ENCODE measurements at places on chromosomes 7 and 10.

GRCh38 chr7:121101621-121102020, 113.1 kb downstream of the CPED1 start:
- no peak for DNase-seq

GRCh38 chr7:30201161-30201666, 66.4 kb downstream of the MTURN start:
- DNase-seq = no peak

DNA sequence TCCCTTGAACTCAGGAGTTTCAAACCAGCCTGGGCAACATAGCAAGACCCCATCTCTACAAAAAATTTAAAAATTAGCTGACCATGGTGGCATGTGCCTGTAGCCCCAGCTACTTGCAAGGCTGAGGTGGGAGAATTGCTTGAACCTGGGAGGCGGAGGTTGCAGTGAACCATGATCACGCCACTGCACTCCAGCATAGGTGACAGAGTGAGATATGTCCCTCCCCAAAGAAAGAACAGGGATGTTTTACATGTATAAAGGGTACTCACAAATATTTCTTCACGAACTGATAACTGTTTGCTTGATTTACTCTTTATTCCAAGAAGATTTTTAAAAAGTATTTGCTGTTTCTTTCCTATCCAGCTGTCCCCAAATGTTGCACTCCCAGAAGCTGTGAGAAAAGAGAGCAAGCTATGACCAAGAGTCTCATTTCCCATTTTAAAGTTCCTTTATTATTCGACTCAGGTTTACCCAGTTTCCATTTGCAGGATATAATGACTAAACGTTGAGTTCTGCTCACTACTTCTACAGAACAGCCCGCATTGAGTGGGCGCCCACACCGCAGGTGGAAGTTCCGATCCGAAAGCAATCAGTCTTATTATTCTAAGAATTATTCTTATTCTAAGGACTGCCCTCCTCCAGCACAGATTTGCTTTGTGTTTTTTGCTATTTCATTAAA, 90.7 kb downstream of the APBB1IP start:
- no peak for DNase-seq

- DNase-seq = no peak
Measured at GRCh38 chr7:139563856-139564255, 40.4 kb downstream of the CLEC2L start.

GRCh38 chr7:42039921-42040320, 197.1 kb downstream of the GLI3 start:
- no peak for DNase-seq

DNA sequence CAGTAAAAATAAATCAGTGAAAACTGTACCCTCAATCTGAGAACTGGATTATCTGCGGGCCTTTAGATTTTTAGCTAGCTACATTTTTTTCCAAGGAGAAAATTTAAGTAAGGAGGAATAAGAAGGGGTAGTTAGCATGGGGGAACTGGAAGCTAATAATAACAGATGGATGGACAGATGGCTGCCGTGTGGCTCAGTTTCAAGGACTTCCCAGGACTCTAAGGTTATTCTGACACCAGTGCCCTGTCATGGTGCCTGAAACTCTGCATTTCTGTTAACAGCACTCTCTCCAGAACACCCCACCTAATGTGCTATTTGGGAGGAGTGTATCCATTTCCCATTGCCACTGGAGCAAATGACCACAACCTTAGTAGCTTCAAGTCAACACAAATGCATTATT, 75.7 kb upstream of the PDE1C start:
- DNase-seq = no peak

DNA sequence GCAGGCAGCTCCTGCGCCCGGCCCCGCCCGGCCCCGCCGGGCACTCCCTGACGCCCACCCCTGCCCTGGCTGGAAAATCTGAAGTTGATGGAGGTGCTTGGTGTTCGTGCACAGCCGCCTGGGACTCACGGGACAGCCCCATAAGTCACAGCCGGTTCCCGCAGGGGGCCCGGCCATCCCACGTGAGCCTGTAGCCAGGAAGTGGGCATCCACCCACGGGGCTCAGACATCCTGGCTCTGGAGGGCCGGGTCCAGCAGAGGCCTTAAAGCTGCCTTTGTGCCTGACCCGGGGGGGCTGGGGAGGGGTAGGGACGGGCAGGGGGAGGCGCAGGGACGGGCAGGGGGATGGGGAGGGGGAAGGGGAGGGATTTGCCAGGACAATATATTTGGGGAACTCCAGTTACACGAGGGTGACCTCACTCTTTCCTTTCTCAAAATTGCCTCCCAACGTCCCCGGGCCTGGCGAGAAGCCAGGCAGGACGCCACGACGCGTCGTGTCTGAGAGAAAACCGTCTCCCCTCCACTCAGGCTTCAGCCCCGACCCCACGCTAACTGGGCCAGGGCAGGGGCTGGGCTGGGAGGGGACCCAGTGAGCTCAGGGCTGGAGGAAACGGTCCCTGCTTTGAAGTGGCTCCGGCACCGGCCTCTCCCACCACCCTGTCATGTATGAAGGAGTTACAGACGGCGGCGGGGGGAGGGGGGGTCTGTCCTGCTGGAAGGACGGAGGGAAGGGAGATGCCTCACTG, 82.1 kb upstream of the PDGFA start:
- DNase-seq = no peak

GRCh38 chr10:118472415-118473304, 122.8 kb downstream of the PRLHR start:
- no peak for DNase-seq

- DNase-seq = no peak
Measured at GRCh38 chr10:125096371-125096770, 64.0 kb downstream of the CTBP2 start.

GRCh38 chr10:124704428-124705380, 39.5 kb downstream of the FAM53B start:
- no peak for DNase-seq

DNA sequence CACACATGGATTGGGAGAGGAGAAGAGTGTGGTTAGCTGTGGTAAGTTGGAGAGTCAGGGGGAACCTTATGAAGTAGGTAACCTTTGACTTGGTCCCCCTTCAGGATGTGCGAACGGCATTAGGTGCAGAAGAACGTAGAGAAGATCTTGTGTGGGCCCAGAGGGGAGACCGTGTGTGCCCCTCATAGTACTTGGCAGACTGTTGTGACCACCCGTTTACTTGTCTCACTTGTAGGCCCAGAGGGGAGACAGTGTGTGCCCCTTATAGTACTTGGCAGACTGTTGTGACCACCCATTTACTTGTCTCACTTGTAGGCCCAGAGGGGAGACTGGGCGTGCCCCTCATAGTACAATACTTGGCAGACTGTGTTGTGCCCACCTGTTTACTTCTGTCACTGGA, 2.6 kb downstream of the GTPBP4 start:
- DNase-seq = no peak

DNA sequence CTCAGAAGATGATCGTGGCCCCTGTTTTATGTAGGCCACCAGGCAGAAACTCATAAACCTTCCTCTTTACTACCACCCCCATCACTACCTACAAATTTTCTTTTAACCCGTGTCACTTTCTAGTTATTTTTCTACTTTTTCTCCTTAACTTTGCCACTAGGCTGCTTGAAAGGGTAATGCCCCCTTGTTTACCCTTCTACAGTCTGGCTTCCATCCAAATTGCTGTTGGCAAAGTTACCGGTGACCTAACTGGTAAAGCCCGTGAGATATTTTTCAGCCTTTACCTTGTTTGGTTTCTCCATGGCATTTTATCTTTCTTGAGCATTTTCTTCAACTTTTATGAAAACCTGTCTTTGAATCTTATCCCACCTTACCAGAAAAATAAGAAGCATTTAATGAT, 153.0 kb downstream of the WNT2 start:
- DNase-seq = peak; percentile 7

- no peak for DNase-seq
Measured at GRCh38 chr10:23358357-23358756, 13.8 kb upstream of the C10orf67 start.

DNA sequence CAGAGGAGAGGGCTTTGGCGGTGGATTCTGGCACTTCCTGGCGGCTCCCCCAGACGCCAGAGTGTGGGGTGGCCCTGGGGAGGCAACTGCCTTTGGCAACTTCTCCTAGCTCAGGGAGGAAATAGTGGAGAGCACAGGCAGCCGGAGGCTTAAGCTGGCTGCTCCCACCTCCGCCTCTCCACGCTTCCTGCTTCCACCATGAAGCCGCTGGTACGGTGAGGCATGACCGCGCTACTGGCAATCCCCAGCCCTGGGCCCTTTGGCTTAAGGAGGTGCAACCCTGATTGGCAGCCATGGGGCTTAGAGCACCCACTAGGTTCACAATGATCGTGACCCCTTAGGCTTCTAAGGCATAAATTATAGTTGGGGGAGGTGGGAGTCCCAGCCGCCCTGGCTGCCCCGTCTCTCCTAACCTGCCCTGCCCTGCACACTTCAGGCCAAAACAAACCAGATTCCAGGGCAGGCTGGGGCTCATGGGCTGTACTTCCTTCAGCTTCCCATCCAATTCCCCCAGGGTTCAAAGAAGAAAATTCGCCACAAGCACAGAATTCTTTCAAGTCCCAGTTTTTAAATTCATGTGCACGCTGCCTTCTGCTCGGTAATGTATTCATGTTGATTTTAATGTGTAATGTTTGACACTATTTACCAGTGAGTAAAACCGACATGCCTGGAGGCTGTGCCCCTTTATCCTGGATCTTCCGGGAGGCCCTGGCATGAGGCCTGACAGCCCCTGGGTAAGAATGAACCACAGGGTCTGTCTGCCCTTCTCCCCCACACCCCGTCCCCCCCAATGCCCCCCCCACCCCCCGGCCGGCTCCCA, 90.7 kb upstream of the LRRC4 start:
- no peak for DNase-seq

DNA sequence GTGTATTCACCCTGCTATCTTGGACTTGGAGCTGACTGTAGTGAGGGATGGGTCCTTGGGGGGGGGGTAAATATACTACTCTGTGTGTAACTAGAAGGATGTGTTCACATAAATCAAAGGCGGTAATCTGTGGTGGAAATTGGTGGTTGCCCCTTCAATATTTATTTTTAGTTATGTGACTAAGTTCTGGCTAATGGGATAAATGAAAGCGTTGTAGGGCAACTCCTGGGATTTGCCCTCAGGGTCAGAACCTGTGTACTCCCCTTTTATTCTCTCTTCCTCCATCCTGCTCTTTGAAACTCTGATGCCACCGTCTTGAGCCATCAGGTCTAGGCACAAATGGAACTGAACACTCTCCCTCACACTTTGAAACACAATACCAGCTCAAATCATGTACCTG, 24.3 kb upstream of the ST7 start:
- no peak for DNase-seq

DNA sequence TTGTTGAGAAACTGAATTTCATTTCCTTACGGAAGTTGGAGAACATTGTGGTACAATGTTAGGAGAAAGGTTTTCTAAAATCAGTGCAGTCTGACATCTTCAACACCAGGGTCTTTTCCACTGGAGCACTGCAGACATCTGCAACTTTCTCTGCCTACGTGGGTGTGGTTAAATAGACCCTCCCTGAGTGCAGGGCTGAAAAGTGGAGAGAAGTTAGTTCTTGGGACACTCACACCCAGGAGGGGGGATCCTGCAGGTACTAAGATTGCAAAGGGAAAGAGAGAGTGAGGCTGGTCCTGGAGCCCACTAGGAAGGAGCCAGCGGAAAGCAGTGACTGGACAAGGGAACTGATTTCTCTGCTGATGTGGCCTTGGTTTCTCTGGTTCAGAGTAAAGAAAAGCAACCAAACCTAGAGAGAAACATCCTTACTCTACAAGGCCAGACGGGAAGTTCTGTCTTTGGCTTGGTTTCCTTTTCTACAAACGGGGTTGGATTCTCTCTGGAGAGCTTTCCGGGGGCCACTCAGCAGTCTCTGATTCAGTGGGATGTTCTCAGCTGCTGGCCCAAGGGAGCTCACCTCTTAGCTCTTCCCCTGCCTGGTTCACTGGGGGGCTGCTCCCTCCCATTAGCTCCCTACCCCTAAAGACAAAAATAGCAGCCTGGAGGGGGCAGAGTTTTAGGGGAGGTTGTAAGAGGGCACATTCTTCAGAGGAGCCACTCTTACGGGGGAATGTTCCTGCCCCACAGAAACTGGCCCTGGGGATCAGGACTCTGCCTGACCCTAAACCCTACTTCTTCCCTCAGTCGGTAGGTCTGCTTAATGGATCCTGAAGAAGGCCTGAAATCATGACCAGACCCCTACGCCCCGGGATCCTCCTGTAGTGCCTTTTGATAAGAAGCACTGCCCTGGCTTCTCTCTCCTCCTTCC, 2.7 kb downstream of the UPP1 start:
- no peak for DNase-seq

- DNase-seq = no peak
Measured at GRCh38 chr7:150992833-150993302, 2.1 kb downstream of the NOS3 start.

DNA sequence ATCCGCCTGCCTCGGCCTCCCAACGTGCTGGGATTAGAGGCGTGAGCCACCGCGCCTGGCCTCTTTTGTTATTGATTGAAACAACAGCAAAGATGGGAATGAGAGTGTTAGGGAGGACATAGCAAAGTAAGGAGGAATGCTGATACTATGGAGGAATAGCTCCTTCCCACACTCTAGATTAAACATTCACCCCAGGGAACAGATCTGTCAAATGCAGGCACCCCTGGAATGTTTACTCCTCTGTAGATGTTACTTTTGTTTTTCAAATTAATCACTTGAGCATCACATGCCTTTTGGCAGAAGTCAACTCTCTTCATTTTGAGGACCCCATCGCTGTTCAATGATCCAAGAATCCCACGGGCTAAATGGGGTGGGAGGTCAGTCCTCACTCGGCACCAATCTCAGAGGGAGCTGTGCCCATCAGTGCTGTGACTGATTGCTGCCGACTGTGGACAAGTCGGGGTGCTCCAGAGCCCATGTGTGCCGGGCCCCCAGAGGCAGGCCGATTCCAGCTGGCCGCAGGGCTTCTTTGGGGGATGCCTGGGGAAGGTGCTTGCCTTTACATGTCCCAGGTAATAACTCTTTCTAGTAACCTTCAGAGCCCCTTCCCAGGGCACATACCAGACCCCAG, 10.2 kb upstream of the COBL start:
- no peak for DNase-seq

GRCh38 chr10:33247221-33247922, 87.1 kb downstream of the NRP1 start:
- DNase-seq = no peak

DNA sequence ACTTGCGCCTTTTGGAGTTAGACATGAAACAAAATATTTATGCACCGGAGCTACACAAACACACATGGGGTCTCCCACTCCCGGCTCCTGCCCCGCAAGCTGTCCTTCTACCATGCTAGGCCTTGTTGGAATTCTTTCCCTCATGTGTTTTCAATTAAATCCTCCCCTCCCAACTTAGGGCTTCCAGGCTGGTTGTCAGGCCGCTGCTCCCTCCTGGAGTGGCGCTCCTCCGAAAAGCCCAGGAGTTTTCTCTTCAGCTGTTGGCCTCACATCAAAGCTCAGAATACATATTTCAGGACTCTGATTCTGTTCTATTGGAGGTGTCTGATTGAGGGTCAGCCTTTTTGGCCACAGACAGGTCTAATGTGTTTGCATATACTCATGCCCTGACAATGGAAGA, 113.3 kb downstream of the FANK1 start:
- DNase-seq = no peak

- DNase-seq = no peak
Measured at GRCh38 chr10:43249962-43250614, 16.8 kb downstream of the RASGEF1A start.

Data from T1000 (cell line).